ENCODE measurements at places on chromosomes 4 and X. TPM values are rescaled to one million over a fixed set of nuclear protein-coding genes. Genes with fewer than 3 reads are reported as not detected.

Gene TIGD2
- total RNA-seq = 16.4 TPM

Gene ETDA
- total RNA-seq = not detected

Gene TEC
- total RNA-seq = 1.1 TPM

Gene ERVMER34-1
- not detected for total RNA-seq

Gene TKTL2
- not detected for total RNA-seq

Gene SYTL5
- total RNA-seq = 0.56 TPM

Gene BMP2K
- 59.7 TPM for total RNA-seq

Gene UGT2B17
- not detected for total RNA-seq

Gene BTK
- not detected for total RNA-seq

Gene GRIA2
- not detected for total RNA-seq

Gene PDGFC
- 90.7 TPM for total RNA-seq

Gene GRIPAP1
- total RNA-seq = 17.9 TPM

Gene MTM1
- total RNA-seq = 5.6 TPM

Gene AMTN
- total RNA-seq = not detected

Gene FAM47A
- not detected for total RNA-seq

Gene HSD17B13
- total RNA-seq = under 0.01 TPM

Gene CLDN22
- not detected for total RNA-seq

Gene SPACA5
- not detected for total RNA-seq

Gene CCNI
- 98.6 TPM for total RNA-seq

Gene AFF2
- 0.72 TPM for total RNA-seq

Gene OPRPN
- not detected for total RNA-seq

Gene SSX4B
- total RNA-seq = not detected

Gene SOX3
- total RNA-seq = not detected

Gene CT83
- not detected for total RNA-seq

Gene ITIH6
- not detected for total RNA-seq

Gene CYLC1
- total RNA-seq = not detected

Gene MAP7D2
- under 0.01 TPM for total RNA-seq

Gene MAGEB17
- total RNA-seq = under 0.01 TPM

Gene AREG
- 0.18 TPM for total RNA-seq

Gene KLHL13
- total RNA-seq = 13.6 TPM

Gene SPIN2A
- 0.18 TPM for total RNA-seq

Gene REELD1
- total RNA-seq = not detected

Gene BEX1
- total RNA-seq = 0.18 TPM

Gene FATE1
- not detected for total RNA-seq

Gene FGF5
- total RNA-seq = 18.6 TPM

Gene P2RY4
- total RNA-seq = not detected

Gene NLGN3
- 0.18 TPM for total RNA-seq

Gene RGN
- 0.18 TPM for total RNA-seq

Gene PCDH18
- total RNA-seq = 108 TPM

Gene PWWP3B
- total RNA-seq = not detected

Gene CXCL3
- total RNA-seq = not detected

Gene GAGE12J
- total RNA-seq = not detected

Gene EMCN
- total RNA-seq = not detected

Data from IMR-90 (cell line).